Motor neuron (in vitro differentiated cells): ENCODE measurements at places on chromosomes 2 and 18. TPM values are rescaled to one million over a fixed set of nuclear protein-coding genes. Genes with fewer than 3 reads are reported as not detected.

PDCD1 gene
- 0.19 and 0.34 TPM in 2 replicates for total RNA-seq

MDH1B gene
- 5.1 TPM in 2 replicates for total RNA-seq

PAIP2B gene
- 1.7 and 2.1 TPM in 2 replicates for total RNA-seq

IGFBP2 gene
- 442 and 457 TPM in 2 replicates for total RNA-seq
